Neural crest cell (in vitro differentiated cells): ENCODE measurements at places on chromosomes 4 and X.

DNA sequence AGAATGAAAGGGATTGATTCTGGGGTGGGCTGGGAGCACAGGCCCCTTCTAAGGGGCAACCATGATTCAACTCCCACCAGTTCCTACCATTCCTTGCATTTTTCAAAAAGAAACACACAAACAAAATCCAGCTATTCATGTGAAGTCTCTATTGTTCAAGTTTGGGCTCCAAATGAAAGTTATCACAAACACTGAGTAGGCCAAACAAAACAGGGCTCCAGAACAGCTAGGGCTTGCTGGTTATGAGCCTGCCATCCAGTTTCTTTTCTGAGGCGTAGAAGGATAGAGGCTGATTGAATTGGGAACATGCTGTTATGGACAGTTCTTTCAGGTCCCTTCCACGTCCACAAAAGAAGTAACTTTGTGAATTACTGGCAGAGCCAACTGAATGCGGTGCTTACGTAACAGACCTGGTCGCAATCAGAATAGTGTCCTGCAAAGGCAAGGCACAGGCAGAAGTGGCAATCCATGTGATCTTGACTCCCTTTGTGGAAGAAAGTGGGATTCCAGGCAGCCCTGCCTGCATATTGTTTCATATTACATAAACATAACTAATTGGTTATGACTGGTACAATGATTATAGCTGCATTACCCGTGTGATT, 244.5 kb downstream of the SCFD2 start:
- no peak for DNase-seq

GRCh38 chr4:74675673-74676279, 118.5 kb downstream of the BTC start:
- DNase-seq: peak; percentile 6

DNA sequence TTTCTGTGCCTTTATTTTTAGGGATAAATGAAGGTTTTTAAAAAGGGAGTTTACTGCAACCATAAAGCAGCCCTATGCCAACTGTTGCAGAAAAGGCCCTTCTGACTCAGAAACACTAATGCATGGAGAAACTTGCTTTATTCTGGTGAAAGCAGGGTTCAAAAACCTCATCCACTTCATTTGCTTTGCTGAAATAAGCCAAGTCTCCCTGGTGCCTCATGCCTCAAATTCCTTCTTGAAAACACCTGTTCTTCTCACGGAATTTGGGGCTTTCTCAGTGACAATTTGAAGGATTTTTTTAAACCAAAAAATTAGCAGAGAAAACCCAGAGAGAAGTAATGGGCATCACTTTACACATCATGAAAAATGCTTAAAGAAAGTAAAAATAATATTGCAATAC, 349.0 kb downstream of the PCDH7 start:
- no peak for DNase-seq

DNA sequence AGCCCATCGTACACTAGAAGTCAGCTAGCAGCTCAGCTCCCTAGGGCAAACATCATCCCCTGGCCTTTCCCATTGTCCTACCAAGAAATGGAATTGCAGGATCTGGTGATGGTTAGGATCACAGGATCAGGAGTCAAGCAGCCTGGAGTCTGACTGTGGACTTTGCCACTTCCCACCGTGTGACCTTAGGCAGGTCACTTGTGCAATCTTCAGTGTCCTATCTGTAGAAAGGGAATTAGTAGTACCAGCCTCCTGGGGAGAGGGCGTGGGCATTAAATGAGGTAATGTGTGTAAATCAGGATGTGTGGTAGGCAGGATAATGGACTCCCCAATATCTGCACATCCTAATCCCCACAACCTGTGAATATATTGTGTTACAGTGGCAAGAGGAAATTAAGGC, 38.6 kb upstream of the APLN start:
- DNase-seq: no peak

DNA sequence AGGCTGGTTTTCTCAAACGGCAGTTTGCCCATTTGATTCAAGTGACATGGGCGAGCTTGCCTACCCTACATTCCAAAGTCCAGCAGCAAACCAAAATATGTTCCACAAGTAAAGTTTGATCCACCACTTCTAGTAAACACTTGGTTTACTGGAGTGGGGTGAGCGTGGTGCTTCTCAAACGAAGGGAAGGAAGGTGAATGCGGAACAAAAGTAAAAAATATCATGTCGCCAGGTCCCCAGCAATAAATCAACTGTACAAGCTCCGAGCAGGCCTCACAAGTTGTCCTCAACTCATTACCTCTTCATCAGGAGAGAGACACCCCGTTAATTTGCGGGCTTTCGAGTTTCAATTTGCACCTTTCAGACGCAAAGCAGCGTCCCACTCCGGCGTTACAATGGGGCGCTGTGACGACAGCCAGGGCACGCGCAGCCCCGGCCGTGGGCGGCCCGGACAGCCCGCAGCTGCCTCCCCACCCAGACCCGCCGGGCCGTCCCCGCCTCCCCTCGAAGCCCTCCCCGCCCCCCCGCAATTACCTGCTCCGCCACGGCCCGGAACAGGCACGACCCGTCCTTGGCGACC, 1.0 kb downstream of the OTUD4 start:
- DNase-seq: peak; percentile 6

DNA sequence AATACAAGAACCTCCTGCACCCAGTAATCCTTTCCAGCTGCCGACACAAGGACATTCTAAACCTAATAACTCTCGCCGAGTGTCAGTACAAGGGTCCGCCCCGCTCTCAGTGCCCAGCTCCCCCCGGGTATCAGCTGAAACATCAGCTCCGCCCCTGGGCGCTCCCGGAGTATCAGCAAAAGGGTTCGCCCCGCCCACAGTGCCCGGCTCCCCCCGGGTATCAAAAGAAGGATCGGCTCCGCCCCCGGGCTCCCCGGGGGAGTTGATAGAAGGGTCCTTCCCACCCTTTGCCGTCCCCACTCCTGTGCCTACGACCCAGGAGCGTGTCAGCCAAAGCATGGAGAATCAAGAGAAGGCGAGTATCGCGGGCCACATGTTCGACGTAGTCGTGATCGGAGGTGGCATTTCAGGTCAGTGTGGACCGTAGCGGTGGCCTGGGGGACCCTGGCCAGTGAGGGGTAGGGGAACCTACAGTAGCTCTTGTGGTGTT, at the start of gene MAOA:
MAOA (plus strand) TSS at position 295 of the 490 bp plus-strand sequence; CDS start at position 338, 43 bp downstream.
- DNase-seq: no peak

- no peak for DNase-seq
Measured at GRCh38 chrX:111444881-111445280, 32.9 kb upstream of the DCX start.

DNA sequence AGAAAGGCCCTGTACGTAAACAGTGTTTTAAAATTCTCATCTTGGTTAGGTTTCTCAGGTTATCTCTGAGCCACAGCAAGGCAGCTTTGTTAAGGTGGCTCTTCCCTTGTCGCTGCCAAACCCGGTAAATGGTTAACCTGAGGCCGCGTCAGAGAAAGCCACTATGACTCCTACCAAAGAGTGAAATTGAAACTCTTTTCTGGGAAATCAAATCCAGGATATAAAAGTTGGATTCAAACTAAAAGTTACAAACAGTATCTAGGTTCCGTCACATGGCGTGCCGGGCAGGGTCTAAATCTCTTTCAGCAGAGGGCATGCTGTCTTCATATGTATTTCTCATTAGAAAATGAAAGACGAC, 433 bp downstream of the MMAA start:
- no peak for DNase-seq

DNA sequence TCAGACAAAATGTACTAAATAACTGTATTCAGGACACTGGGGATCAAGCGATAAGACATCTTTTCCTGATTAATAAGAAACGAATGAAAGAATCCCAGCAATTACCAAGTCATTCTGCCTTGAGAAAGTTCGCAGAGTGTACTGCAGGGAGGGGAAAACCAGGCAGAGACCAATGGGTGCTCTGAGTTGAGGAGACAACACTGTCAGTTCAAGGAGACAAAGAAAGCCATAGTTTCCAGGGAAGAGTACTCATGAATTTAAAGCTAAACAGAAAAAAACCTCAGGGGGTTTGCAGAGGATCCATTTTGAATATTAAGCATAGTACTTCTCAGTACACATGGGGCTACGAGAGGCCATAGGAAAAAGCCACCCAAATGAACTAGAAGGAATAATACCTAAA, 573.0 kb downstream of the KCTD8 start:
- DNase-seq: no peak

DNA sequence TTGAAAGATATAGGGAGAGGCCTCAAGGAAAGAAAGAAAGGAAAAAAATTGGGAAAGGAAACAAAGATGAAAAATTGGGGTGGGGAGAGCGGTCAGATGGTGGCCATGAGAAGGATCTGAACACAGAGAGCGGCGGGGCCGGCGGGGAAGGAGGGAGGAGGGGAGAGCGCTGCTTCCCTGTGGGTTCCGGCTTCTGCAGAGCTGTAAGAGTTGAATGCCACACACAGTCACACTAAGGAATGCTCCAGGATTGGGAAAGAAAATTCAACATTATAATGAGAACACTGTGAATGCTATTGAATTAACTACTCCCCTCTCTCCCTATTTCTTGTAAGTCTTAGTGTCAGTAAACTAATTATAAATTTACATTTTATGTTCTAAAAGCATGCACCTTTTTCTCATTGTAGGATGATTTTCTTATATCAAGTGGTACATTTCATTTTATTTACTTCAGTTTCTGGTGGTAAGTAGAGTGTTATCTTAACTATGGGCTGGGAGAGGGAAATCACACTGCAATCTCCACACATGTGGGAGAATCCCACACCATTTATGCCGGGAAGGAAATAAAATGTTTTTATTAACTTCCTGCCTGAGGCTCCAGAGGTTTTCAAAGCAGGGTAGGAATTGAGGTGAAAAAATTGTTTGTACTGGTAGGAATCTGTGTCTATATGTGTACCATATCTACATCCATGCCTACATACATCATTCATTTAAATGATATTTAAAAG, 904 bp downstream of the F11 start:
- DNase-seq: peak; percentile 26

DNA sequence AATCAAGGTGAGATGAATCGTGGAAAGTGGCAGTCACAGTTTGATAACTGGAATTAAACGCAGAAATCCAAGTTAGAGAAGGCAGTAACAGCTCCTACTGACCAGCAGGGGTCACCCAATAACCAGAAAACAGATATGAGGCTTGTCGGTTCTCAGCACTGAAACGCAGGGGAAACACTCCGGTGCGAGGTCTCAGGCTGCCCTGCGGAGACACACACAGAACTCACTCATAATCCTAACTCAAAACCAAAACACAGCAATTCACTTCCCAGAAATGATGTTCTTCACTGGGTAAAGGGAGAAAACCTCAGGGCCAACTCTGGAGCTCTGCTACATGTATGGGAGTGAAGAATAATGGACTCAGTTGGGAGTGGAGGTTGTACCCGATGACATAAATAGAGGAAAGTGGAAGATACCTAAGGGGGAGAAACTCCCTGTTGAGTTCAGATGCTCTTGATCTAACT, 384.4 kb downstream of the RAPGEF2 start:
- peak; percentile 49 for DNase-seq

DNA sequence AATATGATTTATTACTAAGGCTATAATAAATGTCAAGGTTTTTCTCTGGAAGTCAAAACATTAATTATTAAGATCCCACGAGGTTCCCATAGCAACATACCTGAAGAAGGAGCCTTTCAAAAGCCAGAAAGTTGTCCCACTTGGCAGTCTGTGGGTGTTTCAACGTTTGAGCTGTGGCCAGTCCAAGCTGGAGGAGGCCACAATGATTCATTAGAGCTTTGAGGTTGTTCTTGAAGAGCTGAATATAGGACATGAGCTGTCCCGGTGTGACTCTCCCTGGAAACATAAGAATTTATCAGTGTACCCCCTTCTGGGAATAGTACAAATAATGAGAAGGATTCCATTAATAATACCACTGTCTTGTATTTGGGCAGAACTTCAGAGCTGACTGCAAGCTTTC, 92.1 kb downstream of the SCFD2 start:
- no peak for DNase-seq

GRCh38 chr4:158282252-158282651, 72.0 kb downstream of the TMEM144 start:
- DNase-seq: no peak

- DNase-seq: no peak
Measured at GRCh38 chr4:105544520-105545286, 7.7 kb upstream of the ARHGEF38 start.

GRCh38 chr4:86256086-86256485, 103.8 kb downstream of the MAPK10 start:
- DNase-seq: no peak

GRCh38 chrX:132916349-132916748, 42.1 kb downstream of the HS6ST2 start:
- no peak for DNase-seq

DNA sequence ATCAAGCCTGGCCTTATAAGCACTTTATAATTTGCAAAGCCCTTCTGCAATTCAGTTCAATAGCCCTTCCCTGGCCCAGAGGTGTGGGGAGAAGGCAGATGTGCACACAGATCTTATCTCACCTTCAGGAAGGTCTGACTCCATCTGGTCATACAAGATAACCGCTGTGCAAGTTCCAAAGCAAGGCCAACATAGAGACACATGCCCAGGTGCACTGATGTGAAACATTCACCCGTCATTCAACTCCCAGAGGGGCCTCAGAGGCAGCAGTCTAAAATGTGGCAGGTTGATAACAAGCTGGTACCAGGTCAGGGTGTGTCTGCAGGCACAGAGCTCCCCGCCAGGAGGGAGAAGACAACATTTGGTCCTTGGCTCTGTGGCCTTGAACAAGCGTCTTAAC, 10.9 kb upstream of the WFS1 start:
- DNase-seq: no peak

DNA sequence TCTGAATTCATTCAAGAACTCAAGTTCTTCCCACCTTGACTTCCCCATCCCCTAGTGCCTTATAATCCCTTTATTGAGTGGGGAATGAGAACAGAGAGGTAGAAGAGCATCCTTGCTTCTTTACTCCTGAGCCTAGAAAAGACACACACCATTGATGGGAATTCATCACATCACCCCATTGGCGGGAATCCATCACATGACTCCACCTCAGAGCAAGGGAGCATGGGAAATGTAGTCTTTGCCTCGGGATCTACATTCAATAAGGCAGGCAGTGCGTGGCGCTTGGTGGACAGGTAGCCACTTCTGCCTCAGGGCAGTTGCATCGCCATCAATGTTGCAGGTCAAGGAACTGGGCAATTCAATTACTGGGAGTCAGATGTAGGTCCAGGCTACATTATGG, 50.7 kb downstream of the MXRA5 start:
- DNase-seq: peak; percentile 16

DNA sequence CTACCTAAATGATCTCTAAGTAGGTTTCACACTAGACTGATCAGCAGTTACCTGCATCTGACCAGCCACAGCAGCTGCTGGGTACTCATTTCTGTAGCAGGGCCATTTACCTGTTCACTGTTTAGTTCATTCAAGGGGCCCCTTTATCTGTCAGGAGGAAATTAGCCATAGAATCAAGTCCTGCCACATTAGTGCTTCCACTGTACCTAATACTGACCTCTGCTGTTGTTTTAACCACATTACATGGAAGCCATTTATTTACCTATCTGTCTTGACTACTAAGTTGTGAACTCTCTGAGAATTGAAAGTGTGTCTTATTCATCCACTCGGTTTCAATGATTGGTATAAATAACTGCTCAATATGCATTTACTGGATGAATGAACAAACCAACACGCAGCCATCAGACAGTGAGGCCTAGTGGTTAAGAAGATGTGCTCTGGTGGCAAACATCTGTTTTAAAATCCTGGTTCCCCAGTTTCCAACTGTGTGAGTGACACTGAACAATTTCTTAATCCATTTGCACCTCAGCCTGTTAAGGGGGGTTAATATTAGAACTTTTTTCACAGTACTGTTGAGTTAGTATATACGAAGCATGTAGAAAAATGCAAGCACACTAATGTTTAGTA, 30.0 kb upstream of the ANXA5 start:
- DNase-seq: no peak

GRCh38 chr4:7877176-7877575, 62.5 kb downstream of the AFAP1 start:
- DNase-seq: no peak
